ENCODE measurements at places on chromosomes 7 and 10.
A peak's percentile ranks its signal among the peaks of the same experiment; 100 is the strongest.

DNA sequence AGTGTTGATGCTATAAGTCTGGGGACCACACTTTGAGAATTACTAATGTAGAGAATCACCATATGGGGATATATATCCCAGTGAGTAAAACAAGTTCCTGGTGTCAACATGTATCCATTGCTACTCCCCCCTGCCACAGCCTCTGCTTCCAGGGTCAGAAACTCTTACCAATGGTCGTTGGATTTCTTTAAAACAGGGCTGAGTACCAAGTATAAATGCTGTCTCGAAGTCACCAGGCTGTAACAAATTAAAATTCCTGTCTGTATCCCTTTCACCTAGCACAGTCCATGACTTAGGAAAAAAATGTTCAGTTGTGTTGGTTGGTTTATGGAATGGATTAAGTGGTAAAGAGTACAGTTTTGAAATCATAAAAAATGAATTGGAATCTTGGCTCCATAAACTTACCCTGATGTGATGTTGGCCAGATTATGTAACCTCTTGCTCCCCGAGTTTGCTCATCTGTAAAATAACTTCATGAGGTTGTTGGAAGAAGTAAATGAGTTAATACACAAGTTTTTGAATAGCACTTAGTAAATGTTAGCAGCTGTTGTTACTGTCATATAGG is 364.0 kb upstream of the LRGUK start:
- no peak for ATAC-seq

GRCh38 chr10:86960863-86961434 is 2.5 kb downstream of the SNCG start:
- no peak for ATAC-seq

- ATAC-seq: peak; percentile 15
Observed at GRCh38 chr10:95476469-95477174, 84.5 kb downstream of the SORBS1 start.

GRCh38 chr7:53070883-53071282 is 35.5 kb downstream of the POM121L12 start:
- ATAC-seq: no peak

DNA sequence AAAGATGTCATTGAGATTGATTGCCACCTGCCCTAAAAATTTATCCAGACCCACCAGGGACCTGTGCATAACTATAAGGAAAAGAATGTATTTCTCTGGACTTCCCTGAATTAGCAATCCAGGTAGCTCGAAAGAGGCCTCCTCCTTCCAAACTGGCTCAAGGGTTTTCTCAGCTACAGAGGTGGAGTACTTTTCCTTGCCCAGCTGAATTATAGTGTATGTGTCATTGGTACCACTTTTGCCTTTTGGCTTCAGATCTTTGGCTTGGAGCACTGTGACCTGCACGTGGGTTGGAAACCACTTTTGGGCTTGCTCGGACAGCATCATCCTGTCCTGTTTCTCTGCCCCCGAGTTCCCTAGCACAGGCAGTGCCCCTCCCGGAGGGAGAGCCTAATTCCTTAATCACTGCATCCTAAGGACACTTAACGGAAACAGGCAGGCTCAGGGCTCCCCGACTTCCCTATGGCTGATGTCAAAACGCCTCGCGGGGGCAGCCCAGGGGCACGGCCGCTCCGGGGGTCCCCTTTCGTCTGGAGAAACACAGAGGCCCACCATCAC is 825 bp downstream of the RAB11FIP2 start:
- ATAC-seq: peak; percentile 24

DNA sequence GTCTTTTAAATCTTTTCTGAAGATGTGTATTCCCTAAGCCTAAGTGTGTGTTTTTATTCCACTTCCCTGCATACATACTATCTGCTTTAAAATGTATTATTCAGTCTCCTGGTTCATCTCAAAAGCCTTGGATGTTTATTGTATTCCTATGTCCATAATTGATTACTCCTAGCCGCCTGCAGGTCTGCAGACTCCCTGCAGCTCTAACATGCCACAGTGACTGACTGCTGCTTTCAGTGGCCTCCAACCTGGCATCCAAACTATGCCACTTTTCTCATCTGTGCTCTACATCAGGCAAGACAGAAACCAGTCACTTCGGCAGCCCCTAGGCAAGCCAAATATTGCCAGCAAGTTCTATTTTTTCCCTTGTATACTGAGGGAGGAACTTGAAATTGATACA is 81.7 kb downstream of the ABCA13 start:
- peak; percentile 25 for ATAC-seq

- ATAC-seq: no peak
Observed at GRCh38 chr10:75546004-75546403, 114.6 kb downstream of the LRMDA start.

DNA sequence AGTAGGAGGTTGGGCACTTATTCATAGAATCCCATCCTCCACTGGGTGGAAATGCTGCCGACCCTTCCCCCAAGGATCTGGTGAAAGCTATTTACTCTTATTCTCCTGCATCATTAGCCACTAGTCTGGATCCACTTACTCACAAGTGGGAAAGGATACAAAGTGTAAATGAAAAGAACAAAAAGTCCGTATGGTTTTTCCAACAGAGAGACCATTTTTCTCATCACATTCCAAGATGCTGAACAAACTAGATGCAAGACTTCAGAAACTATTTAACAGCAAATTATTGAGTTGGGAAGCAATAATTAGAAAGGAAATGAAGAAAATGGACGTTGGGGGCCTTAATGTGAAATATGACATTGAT is 242.4 kb upstream of the GLI3 start:
- ATAC-seq: no peak

DNA sequence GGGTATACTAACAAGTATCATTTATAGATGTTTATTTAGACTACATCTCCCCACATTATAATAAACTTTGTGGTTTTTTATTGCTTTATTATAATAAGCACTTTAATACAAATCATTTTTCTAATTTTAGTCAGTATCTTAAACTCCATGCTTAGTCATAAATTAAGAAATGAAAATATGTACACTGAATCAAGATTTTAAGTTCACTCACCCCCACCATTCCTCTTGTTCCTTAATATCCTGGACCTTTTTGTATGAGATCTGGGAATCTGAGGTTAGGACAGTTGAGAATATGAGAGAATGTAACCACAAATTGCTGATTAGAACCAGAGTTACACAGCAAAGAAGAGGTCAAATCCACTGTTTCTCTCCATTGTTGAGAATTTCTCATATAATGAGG is 93.6 kb upstream of the WNT16 start:
- no peak for ATAC-seq

DNA sequence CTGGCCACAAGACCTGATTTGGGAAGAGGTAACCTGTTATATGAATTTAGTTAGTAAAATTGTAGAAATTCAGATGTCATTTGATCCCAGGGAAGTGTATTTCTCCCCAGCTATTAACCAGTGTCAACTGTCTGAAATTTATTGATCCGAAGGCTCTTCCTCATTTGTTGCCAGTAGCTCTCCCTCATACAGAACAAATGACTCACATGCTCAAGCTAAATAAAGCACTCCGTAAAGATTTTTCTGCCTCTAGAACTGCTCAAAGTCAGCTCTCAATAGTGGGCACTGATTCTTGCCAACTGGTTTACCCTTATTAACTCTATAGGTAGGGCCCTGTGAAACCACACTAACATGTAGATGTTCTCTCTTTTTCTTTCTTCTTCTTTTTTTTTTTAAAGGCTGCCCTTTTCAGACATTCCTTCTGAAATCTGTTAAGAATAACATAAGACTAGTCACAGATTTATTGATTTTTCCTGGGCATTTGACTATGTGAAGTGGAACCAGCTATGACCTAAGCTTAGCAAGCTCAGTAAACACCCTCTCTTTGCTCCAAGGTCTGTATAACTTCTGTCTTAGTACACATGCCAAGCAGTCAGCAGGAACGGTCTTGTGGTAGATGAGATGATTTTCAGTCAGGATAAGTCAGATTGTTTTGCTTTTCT is 21.8 kb downstream of the RPA3 start:
- ATAC-seq: peak; percentile 83

DNA sequence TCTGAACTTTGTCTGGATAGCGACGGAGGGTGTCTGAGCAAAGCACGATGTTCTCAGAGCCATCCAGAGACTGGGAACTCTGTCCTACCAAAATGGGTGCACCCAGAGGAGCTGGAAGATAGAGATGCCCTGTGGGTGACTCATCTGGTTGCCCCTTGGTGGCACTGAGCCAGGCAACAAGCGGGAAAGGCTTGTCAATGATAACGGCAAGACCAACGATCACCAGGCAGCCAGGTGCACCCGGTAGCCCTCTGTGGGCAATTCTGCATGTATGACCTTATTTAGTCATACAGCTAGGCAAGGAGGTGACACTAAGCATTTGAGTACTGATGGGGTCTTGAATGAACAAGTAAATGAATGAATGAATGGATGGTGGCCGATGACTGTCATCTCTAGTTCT is 2.8 kb upstream of the ELN start:
- no peak for ATAC-seq

DNA sequence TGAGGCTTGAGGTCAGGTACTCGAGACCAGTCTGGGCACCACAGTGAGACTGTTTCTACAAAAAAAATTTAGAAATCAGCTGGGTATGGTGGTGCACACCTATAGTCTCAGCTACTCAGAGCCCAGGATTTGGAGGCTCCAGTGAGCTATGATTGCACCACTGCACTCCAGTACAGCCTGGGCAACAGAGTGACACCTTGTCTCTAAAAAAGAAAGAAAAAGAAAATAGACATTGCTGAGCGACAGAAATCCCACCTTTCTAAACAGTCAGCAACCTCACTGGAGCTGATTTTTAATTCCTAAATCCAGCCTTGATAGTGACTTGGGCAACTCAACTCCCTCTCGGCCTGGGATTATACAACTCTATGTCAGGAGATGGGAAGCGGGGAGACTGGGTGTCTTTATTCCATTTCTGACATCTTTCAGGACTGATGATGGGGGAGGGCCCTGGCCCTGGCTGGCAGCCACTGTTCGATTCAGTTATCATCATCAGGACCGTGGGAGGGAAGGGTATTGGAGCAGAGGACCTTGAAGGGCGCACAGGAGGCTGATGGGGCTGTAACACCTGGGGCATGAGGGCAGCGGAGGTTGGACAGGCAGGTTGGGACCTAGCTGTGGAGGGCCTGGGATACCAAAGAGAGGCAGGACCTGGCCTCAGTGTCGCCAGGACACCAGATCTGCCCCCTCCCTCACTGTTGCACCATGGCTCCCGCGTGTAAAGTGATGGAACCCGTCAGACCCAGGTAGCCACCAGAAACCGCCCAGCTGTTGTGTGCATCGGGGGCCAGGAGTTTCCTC is 14.7 kb downstream of the HSPB1 start:
- ATAC-seq: no peak

- no peak for ATAC-seq
Observed at GRCh38 chr10:112052166-112052565, 131.4 kb downstream of the GPAM start.

GRCh38 chr10:119120413-119120867 is 16.5 kb downstream of the DENND10 start:
- ATAC-seq: no peak

- no peak for ATAC-seq
Observed at GRCh38 chr10:66642217-66642616, 283.6 kb upstream of the LRRTM3 start.

- ATAC-seq: no peak
Observed at GRCh38 chr7:90833443-90833842, 237.3 kb downstream of the CDK14 start.

GRCh38 chr7:107109955-107110354 is 58.8 kb upstream of the HBP1 start:
- ATAC-seq: no peak

DNA sequence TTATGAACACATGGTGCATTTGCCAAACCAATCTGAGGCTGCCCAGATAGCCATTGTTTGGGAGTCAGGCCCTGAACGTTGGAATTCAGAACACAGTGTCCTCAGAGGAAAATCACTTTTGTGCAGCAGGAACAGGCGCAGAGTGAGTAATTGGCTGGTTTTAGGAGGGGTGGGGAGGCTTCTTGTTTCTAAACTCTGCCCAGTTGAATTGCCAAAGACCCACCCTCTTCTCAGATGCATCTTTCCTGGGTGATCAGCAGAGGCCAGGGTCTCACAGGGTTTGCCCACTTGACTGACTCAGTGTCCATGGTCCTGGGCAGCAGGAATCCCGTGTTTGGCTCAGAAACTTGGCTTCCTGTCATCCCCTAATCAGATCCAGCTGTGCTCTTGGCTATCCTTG is 24.3 kb downstream of the PRLHR start:
- ATAC-seq: peak; percentile 66

- ATAC-seq: no peak
Observed at GRCh38 chr10:124660404-124661125, 83.6 kb downstream of the FAM53B start.

DNA sequence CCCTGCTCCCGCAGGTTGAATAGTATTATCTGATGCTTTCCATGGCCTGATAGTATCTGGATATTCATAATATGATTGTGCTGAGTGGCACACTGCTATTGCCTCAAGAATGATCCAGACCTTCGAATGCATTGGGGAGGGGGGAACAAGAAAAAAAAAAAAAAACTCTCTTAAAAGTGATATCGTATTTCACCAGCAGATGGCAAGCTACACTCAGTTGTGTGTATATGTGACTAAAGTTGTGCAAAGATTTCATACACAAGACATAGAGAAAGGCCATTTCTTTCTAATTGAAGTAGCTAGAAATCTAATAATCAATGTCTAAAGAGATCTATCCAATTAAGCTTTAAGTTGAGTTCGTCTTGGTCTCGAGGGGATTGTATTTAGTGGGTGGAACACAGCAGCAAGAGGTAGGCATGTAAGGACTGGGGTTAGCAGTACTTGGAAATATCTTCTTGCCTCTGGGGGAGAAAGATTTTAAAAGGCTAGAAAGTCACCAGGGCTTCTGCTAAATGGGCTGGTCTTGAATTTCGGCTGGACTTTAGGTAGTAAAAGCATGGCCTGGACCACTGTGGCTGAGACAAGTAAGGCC is 15.3 kb downstream of the SFRP4 start:
- ATAC-seq: peak; percentile 25

- ATAC-seq: no peak
Observed at GRCh38 chr7:96823274-96823673, 113.6 kb upstream of the SEM1 start.

GRCh38 chr10:101397140-101397539 is 43.2 kb downstream of the BTRC start:
- peak; percentile 63 for ATAC-seq

- no peak for ATAC-seq
Observed at GRCh38 chr10:11263767-11264166, 246.1 kb downstream of the CELF2 start.

GRCh38 chr10:61912981-61913380 is 11.5 kb downstream of the ARID5B start:
- ATAC-seq: no peak
